Transverse colon (tissue), 4 donors: ENCODE measurements at places on chromosomes 4 and X.

DNA sequence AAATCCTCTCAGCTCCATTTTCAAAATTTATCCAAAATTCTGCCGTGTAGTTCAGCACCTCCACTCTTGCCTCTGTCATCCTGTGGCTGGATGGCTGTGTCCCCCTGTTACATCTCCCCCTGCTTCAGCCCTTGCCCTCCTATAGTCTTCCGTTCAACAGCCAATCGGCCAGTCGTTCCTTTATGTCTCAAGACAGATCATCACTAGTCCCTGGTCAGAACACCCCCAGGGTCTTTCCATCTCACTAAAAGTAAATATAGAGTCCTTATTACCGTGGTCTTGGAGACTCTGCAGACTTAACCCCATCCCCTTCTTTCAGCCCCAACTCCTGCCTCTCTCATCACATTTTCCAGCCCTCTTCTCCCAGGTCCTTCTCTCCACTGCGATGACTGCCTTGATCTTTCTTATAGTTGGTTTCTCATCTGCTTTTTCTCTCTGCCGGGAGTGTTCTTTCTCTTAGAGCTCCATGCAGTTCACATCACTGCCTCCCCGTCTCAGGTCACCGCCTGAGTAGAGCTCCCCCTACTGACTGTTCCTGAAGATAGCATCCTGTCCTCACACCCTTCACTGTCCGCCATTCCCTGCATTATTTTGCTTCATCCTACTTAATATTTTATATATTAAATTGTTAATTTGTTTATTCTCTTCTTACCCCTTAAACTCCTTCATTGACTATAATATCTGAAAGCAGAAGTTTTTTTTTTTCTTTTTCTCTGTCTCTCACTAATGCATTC is 736.9 kb upstream of the MAGEB2 start:
- no peaks in the 10 kb centered on the region for H3K4me1 ChIP-seq
- H3K36me3 ChIP-seq = no peaks in the 10 kb centered on the region
- H3K27me3 ChIP-seq = no peaks in the 10 kb centered on the region

GRCh38 chr4:75675004-75675531 is 1.9 kb upstream of the G3BP2 start:
- peak overlapping the region; percentile 92 for H3K27ac ChIP-seq
- no peaks in the 10 kb centered on the region for H3K36me3 ChIP-seq
- H3K27me3 ChIP-seq = no peaks in the 10 kb centered on the region
- DNase-seq = no peak
- H3K4me3 ChIP-seq = no peak overlapping the region
- peaks cover 37% of the 10 kb centered on the region for H3K4me1 ChIP-seq

DNA sequence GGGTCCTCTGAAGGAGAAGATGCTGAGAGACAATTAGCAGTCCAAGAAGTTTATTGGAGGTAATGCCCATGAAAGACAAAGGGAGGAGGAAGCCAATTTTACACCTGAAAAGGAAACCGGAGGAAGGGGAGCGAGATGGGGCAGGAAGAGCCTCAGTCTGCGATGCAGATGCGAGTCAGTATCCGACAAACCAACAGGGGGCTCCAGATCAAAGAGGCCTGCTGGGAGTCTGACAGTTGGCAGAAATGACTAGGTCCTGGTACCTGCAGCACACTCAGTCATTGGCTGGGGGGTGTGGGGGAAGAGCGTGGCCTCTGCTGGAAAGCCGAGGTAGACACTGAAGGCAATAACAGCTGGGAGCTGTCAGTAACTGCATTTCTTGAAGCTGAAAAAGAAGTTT is 231.1 kb upstream of the CENPE start:
- no peaks in the 10 kb centered on the region for H3K27me3 ChIP-seq
- no peaks in the 10 kb centered on the region for H3K36me3 ChIP-seq
- DNase-seq = no peak
- no peaks in the 10 kb centered on the region for H3K4me1 ChIP-seq

GRCh38 chrX:103367502-103367901 is 8.8 kb upstream of the BEX3 start:
- H3K4me3 ChIP-seq = no peak overlapping the region
- H3K36me3 ChIP-seq = no peaks in the 10 kb centered on the region
- H3K27me3 ChIP-seq = no peaks in the 10 kb centered on the region
- no peak overlapping the region for H3K27ac ChIP-seq
- H3K4me1 ChIP-seq = no peaks in the 10 kb centered on the region

DNA sequence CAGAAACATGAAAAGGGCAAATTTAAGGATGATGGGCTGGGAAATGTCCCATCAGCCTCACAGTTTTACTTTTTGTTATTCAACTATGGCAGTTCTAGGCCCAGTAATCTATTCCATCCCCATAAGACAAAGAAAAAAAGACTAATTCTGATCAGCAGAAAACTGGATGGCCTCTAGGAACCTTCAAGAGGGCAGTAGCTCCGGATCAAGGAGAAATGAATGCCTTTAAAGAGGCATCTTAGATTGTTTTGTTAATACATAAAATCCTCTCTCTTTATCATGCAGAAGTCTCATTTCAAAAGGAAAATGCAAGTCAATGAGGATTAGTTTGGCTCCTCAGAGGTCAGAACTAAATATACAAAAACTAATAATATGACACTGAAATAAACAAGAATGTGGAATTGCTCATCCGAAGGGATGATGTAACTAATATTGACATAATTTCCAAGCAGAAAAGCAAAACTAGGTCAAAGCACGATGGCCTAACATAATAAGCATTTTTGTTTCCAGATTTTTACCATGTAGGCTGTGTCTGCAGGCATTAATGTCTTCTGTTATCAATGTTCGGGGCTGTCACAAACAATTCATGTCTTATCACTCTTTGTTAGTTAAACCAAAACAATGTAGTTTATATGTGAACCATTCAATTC is 8.8 kb downstream of the MID1 start:
- DNase-seq = no peak
- H3K27me3 ChIP-seq = no peaks in the 10 kb centered on the region
- H3K4me1 ChIP-seq = peaks cover 10% of the 10 kb centered on the region
- no peak overlapping the region for H3K4me3 ChIP-seq
- no peaks in the 10 kb centered on the region for H3K36me3 ChIP-seq

DNA sequence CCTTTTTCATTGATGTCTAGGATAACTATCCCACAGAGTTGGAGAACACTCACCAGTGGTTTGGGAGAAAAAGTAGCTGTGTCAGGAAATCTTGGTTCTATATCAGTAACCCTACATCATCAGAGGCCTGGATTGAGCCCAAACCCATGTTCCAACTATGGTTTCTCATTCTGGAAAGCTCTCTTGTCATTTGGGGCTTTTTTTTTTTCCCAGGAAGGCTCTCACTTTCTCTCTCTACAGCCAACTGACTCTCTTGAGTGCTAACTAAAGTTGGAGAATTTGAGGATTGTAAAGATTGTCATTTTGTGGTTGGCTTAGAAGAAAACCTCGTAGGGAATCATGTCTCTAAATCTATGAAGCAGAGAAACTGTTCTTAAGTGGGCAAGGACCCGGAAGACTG is 228.2 kb upstream of the DIPK2B start:
- no peaks in the 10 kb centered on the region for H3K36me3 ChIP-seq
- H3K4me3 ChIP-seq = no peak overlapping the region
- H3K4me1 ChIP-seq = no peaks in the 10 kb centered on the region
- H3K27ac ChIP-seq = no peak overlapping the region
- DNase-seq = no peak
- no peaks in the 10 kb centered on the region for H3K27me3 ChIP-seq

DNA sequence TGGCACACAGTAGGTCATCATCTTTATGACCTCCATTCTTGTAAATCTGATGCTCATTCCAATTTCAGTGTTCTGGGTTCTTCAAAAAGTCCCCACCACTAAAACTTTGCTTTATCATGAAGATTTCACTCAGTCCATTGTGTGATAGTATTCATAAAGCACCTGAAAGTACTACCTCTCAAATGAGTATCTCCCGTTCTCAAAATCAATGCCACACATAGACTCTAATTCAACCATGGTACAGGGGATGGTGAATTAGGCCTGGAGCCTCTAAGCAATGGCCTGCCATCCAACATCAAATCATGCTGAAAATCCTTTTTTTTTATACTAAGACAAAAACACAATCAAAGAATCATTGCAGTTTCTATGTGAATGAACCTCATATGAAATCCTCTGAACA is 19.4 kb upstream of the WAS start:
- H3K4me1 ChIP-seq = no peaks in the 10 kb centered on the region
- no peak overlapping the region for H3K27ac ChIP-seq
- H3K4me3 ChIP-seq = no peak overlapping the region
- no peaks in the 10 kb centered on the region for H3K36me3 ChIP-seq
- DNase-seq = no peak
- no peaks in the 10 kb centered on the region for H3K27me3 ChIP-seq

DNA sequence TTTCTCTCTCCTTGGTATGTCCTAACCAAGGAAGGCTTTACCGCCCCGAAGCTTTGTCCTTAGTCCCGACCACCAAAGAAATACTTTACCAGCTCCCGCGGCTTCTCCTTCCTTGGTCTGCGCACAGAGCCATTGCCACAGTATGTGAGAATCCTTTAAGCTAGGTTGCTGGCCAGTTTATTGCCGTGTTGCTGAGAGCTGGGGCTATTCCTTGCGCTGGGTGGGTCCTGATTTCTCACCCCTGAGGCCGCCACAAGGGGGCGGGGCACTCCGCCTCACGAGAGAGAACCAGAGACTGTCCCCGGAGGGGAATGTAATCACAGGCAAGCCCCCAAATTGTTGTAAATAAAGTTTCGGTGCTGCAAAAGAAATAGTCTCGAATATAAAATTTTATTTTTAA is 331.0 kb upstream of the PCDH10 start:
- no peaks in the 10 kb centered on the region for H3K4me1 ChIP-seq
- H3K27ac ChIP-seq = no peak overlapping the region

GRCh38 chr4:86898562-86898961 is 6.3 kb upstream of the C4orf36 start:
- no peak overlapping the region for H3K27ac ChIP-seq
- no peaks in the 10 kb centered on the region for H3K4me1 ChIP-seq
- H3K27me3 ChIP-seq = no peaks in the 10 kb centered on the region
- H3K4me3 ChIP-seq = no peak overlapping the region

DNA sequence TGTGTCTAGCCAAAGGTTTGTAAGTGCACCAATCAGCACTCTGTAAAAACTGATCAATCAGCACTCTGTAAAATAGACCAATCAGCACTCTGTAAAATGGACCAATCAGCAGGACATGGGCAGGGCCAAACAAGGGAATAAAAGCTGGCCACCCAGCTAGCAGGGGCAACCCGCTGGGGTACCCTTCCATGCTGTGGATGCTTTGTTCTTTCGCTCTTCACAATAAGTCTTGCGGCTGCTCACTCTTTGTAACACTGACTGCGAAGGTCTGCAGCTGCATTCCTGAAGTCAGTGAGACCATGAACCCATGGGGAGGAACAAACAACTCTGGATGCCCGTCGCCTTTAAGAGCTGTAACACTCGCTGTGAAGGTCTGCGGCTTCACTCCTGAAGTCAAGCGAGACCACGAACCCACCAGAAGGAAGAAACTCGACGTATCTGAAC is 14.3 kb downstream of the HNRNPDL start:
- H3K4me1 ChIP-seq = no peaks in the 10 kb centered on the region
- no peak for DNase-seq
- no peak overlapping the region for H3K4me3 ChIP-seq
- no peak overlapping the region for H3K27ac ChIP-seq
- no peaks in the 10 kb centered on the region for H3K27me3 ChIP-seq

DNA sequence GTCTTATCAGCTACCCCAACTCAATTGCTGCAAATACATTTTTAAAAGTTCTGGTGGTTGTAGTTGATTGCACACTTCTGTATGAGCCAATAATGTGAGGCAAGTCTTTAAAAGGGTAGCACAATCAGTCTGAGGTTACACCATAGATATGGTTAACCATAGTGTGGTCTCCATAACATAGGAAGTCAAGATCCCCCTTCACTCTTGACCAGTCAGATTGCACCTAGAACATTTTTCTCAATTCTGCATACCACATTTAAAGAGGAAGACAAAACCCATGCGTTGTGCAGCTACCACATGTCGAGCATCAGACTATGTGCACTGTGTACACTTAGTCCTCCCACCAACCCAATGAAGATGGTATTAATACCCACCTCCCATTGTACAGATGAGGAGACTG is 26.5 kb upstream of the CYBB start:
- no peaks in the 10 kb centered on the region for H3K27me3 ChIP-seq
- no peak overlapping the region for H3K4me3 ChIP-seq
- H3K4me1 ChIP-seq = no peaks in the 10 kb centered on the region
- no peak overlapping the region for H3K27ac ChIP-seq
- no peaks in the 10 kb centered on the region for H3K36me3 ChIP-seq
- no peak for DNase-seq

- H3K27ac ChIP-seq = no peak overlapping the region
- no peaks in the 10 kb centered on the region for H3K27me3 ChIP-seq
- H3K36me3 ChIP-seq = no peaks in the 10 kb centered on the region
- no peak overlapping the region for H3K4me3 ChIP-seq
These were observed 853.7 kb downstream of the FAT4 start for GRCh38 chr4:126168484-126168883.

- no peaks in the 10 kb centered on the region for H3K36me3 ChIP-seq
- H3K27me3 ChIP-seq = no peaks in the 10 kb centered on the region
- H3K27ac ChIP-seq = no peak overlapping the region
- DNase-seq = no peak
- no peak overlapping the region for H3K4me3 ChIP-seq
- no peaks in the 10 kb centered on the region for H3K4me1 ChIP-seq
These were observed 35.3 kb downstream of the CXCL1 start for GRCh38 chr4:73904491-73904890.

- no peak overlapping the region for H3K27ac ChIP-seq
- no peak overlapping the region for H3K4me3 ChIP-seq
These were observed 27.0 kb downstream of the AR start for GRCh38 chrX:67570839-67571238.

GRCh38 chr4:6782147-6782845 is at the start of gene KIAA0232:
KIAA0232 (plus strand) TSS chr4:6782727; CDS start chr4:6824454, 41,727 bp downstream.
- peaks cover 36% of the 10 kb centered on the region for H3K4me1 ChIP-seq
- peak; percentile 93 for DNase-seq
- H3K4me3 ChIP-seq = peak within 1 kb of the TSS; percentile 94
- peak within 1 kb of the TSS; percentile 100 for H3K27ac ChIP-seq

DNA sequence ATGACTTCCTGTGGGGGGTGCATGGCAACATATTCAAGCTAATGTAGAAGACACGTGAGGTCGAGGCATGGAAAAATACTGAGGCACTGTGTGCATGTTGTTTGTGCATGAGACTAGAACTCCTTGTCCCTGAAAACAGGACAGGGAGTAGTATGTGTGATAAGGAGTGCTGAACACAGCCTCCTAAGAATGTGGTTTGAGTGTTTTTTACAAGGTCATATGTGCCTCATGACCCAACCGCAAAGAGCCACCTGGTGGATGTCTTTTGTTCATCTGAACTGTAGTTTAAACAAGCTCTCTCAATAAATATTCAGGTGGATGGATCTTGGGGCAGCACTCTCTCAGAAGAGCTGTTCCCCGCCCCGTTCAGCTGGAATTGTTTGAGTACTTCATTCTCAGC is 226.6 kb downstream of the NLGN4X start:
- no peak for DNase-seq
- no peaks in the 10 kb centered on the region for H3K36me3 ChIP-seq
- no peak overlapping the region for H3K4me3 ChIP-seq
- H3K27me3 ChIP-seq = no peaks in the 10 kb centered on the region
- no peak overlapping the region for H3K27ac ChIP-seq
- H3K4me1 ChIP-seq = no peaks in the 10 kb centered on the region

GRCh38 chr4:63965875-63966274 is 443.4 kb downstream of the TECRL start:
- H3K4me1 ChIP-seq = no peaks in the 10 kb centered on the region
- no peak overlapping the region for H3K27ac ChIP-seq
- H3K4me3 ChIP-seq = no peak overlapping the region
- no peaks in the 10 kb centered on the region for H3K36me3 ChIP-seq
- no peaks in the 10 kb centered on the region for H3K27me3 ChIP-seq
- DNase-seq = no peak
